Activated CD4-positive, alpha-beta T cell treated with anti-CD3 and anti-CD28 coated beads, Interleukin-2, Interleukin-4, amounts not matched to agents 100 ng/mL and 50 ng/mL, durations not matched to agents 16 hours and 8 hours (primary cell): ENCODE measurements at places on chromosomes 11 and 22.

DNA sequence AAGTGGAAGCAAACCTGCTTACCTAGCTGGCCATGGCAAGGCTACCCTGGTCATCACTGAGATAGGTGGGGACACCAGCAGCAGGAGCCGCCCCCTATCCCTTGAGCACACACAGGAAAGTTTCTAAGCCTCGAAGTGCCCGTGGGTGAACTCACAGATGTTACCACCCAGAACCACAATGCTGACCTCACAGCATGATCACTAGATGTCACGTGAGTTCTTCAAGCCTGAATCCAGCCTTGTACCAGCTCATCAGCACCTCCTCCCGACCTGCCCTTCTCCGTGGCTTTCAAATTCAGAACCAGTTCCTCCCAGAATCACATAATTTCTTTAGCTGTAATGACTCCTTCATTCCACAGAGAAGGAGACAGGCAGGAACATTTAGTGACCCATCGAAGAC, 24.7 kb upstream of the TIMP3 start:
- DNase-seq, result no peak

DNA sequence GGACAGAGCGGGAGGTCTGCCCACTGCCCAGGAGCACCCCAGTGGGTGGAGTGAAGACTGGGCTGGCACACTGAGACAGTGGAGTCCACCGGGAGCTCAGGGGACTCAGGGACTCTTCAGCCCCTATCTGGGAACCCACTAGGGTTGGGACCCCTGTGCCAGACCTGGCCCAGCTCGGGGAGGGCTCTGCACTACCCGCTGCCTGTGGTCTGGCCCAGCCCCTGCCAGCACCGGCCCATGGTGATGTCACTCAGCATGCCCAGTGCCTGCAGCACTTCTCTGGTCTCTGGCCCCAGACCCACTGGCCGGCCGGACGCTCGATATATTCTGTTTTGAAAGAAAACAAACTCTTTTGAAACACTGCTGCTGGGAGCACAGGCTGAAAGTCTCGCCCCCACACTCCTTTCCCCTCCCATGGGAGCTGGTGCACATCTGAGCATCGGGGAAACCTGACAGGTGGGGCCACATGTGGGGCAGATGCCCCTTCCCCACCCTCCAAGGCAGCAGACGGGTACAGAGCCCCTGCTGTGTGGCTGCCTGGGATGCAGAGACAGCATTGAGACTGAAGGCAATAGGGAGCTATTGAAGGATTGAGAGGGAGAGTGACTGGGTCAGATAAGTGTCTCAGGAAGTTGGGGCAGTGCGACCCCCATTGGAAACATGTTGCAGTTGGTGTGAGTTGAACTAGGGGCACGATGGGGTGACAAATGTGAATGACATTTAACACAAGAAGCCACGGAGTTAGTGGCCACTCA, 62.9 kb downstream of the MYEOV start:
- DNase-seq, result no peak

DNA sequence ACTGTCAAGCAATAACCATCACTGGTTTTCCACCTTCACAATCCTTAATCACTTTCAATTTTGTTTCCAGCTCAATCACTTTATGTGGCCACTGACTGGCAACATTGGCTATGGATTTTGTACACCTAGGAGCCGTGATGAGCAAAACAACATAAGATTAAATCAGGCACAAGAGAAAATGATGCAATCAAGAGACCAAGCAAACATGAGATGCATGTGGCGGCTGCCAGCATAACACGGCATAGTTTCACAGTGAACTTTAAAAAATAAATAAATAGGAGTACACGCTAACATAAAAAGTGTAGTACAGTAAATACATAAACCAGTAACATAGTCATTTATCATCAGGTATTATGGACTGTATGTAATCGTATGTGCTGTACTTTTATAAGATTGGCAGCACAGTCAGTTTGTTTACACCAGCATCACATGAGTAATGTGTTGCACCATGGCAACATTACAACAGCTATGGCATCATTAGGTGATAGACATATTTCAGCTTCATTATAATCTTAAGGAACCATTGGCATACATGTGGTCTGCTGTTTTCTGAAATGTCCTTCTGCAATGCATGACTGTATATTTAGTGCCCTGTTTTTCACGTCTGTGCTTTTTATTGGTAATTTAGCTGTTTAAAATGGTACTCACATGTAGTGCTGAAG, 83.3 kb upstream of the PRDM11 start:
- DNase-seq, result no peak

DNA sequence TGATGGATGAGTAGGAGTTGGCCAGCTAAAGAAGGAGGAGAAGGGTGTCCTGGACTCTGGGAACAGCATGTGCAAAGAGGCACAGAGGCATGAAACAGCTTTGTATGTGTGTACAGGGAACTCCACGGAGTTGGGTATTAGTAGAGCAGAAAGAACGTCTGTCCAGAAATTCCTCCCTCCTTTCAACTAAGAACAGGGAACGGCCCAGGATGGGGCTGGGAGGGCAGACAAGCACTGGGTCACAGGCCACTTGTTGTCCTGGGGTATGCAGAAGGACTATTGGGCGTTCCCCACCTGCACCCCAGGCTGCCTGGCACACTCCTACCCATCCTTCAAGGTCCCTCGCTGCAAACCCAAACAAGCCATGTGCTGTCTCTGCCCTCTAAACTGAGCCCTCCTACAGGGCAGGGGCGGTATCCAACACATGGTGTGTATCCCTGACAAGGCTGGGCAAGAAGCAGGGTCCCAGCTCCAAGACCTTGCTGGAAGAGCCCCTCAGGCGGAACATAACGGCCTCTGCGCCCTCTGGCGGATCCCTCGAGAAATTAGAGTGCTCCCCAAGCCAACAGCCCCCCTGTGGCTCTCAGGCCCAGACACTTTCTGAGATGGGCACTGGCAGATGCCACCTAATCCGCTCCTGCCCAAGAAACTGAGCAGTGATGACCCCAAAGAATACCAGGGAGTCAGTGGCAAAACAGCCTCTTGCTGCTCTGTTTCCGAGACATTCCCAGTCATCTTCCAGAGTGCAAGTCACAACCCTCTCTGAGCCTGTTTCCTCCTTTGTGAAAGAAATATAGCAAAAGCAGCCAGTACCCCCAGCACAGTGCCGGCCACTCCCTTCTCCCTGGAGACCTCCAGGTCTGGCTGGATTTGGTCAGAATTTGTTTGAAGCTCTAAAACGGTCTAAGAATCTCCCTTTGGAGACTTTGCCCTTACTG, 1.6 kb upstream of the ELFN2 start:
- peak; percentile 54 for DNase-seq

GRCh38 chr22:37340331-37341262, 58.3 kb downstream of the CYTH4 start:
- DNase-seq, result no peak

DNA sequence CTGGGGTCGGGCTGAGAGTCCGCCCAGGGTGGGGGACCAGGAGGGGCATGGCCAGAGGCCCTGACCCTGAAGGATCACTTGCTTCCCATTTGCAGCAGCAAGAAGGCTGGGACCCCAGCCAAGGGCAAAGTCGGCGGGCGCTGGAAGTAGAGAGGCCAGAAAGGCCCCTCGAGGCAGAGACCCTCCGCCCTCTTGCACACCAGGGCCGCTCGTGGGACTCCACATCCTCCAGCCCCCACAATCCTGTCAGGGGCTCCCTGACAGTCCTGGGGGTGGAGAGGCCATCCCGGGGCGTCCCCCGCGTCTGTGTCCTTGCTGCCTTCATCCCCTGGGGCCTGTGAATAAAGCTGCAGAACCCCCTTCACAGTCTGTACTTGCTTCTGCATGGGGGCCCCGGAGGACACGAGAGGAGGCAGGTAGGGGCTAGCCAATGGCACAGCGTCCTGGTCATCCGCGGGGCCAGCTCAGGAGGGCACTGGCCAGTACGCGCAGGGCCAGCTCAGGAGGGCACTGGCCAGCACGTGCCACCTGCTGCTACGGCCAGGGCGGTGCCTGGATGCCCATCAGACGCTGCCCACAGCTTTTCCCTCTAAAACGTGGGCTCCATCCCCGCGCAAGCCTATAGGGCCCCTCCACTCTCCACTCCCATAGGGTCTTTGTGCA, 8.7 kb upstream of the MRPL23 start:
- DNase-seq, result no peak

- DNase-seq, result no peak
Observed at GRCh38 chr11:2304506-2305139, 2.8 kb downstream of the TSPAN32 start.

DNA sequence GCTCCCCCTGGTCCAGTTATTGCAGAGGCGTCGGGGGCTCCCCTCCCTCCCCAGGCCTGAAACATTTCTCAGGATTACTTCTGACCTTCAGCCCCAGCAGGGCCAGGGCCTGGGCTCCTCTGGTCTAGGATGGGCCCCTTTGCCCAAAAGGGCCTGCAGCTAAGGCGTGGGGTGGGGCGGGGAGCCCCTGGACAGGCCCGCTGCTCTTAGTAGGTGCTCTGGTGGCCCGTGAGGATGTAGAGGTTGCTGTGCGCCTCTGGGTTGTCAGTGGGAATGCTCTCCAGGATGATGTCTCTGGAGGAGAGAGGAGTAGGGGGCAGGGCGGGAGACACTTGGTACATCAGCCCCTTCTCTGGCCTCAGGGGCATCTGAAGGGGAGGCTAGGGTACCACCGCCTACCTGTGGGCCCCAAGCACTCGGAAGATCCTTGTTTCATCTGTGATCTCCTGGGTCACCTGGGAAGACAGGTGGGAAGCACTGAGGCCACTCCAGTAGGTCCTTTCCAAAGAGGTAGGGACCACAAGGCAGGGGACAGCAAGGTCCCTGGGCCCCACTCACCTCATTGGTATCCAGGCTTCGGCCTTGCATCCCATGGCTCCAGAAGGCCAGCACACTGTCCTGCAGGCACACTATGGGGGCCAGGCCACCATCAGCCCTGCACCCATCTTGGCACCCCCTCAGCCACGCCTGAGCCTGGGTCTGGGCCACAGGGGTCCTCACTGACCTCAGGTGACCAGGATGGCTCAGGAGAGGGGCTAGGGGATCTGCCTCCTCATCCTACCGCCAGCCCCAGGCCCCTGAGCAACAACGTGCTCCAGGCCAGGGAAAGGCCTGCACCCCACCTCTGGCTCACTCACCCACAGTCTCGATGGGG, 11.2 kb upstream of the SF1 start:
- DNase-seq, result no peak

GRCh38 chr22:21707677-21708076, 27.9 kb downstream of the YPEL1 start:
- no peak for DNase-seq

- DNase-seq, result peak; percentile 86
Observed at GRCh38 chr11:60970369-60970774, 1.1 kb upstream of the CD6 start.

DNA sequence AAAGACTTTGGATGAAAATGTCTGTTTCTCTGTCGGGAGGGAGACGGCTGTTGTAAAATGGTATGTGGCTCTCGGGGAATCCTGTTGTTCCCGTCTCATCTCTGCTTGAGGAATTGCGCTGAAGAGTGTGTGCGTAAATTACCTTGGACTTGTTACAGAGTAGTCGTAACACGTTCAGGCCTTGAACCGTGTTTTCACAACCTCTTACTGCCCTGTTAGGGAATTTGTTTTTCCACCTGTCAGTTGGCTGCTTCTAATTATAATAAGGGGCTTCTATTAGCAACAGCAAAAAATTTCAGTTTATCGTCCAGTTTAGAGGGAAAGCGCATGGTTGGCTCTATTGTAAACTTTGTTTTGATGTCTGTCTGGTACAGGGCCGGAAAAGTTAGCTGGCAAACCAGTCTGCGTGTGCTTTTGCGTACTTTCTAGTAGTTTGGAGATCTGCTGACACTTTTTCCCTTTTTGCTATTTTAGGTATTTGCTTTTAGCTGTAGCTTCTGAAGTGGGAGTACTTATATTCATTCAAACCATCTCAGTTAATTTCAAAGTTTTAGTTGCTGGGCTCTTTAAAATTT, 1.5 kb downstream of the HIPK3 start:
- DNase-seq, result peak; percentile 19

DNA sequence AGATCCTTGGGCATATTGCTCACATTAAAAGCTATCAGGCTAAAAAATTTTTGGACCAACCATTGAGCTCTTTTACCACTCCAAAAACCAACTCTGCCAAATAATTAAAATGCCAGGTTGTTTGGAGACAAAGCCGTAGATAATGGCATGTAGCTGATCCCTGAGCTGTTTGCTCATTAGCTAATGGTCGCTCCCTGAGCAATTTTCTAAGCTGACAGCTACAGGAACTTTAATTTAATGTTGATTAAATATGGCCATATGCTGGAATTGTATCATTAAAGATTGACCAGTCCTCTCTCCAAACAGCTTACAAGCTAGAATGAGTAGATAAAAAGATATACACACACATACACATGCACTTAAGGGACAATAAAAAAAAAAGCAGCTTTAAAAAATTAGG, 216.2 kb upstream of the ARHGAP20 start:
- DNase-seq, result no peak

GRCh38 chr11:57269571-57270021, 32.5 kb upstream of the APLNR start:
- no peak for DNase-seq

DNA sequence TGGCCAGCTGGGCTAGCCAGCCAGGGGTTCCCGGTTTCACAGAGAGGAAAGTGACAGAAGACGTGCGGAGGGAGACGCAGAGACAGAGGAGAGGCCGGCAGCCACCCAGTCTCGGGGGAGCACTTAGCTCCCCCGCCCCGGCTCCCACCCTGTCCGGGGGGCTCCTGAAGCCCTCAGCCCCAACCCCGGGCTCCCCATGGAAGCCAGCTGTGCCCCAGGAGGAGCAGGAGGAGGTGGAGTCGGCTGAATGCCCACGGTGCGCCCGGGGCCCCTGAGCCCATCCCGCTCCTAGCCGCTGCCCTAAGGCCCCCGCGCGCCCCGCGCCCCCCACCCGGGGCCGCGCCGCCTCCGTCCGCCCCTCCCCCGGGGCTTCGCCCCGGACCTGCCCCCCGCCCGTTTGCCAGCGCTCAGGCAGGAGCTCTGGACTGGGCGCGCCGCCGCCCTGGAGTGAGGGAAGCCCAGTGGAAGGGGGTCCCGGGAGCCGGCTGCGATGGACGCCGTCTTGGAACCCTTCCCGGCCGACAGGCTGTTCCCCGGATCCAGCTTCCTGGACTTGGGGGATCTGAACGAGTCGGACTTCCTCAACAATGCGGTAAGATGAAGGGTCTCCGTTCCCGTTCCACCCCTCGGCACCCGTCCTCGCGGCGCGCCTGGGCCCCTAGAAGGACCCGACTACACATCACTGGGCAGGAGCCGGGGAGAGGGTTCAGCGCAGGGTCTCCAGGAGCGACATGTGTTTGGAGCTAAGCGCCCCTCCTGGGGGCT, at the start of gene CREB3L1:
CREB3L1 (plus strand) TSS at position 41 of the 765 bp plus-strand sequence; CDS start at position 491, 450 bp downstream.
- DNase-seq, result no peak

- DNase-seq, result no peak
Observed at GRCh38 chr22:36145881-36146280, 14.7 kb downstream of the APOL3 start.
